ENCODE measurements at places on chromosomes 1 and 21. TPM values are rescaled to one million over a fixed set of nuclear protein-coding genes. Genes with fewer than 3 reads are reported as not detected.

Gene SPRR2A
- 0.39 TPM for total RNA-seq

Gene HAO2
- not detected for total RNA-seq

Gene GPR153
- 21.8 TPM for total RNA-seq

Gene DMBX1
- not detected for total RNA-seq

Gene MTHFR
- total RNA-seq: 13.3 TPM

Gene LCE1A
- total RNA-seq: 2.9 TPM

Gene OR2T33
- not detected for total RNA-seq

Gene FAM131C
- 0.15 TPM for total RNA-seq

Gene DDOST
- 487 TPM for total RNA-seq

Gene COL16A1
- total RNA-seq: 140 TPM

Gene GBP3
- 10.5 TPM for total RNA-seq

Gene CFHR1
- not detected for total RNA-seq

Gene PDPN
- 65.3 TPM for total RNA-seq

Gene TMCO1
- 51.9 TPM for total RNA-seq

Data from hair follicular keratinocyte (primary cell).